ENCODE measurements at places on chromosomes 2 and 18.

- no peak for DNase-seq
Observed at GRCh38 chr18:61336766-61337165, 3.5 kb downstream of the CDH20 start.

DNA sequence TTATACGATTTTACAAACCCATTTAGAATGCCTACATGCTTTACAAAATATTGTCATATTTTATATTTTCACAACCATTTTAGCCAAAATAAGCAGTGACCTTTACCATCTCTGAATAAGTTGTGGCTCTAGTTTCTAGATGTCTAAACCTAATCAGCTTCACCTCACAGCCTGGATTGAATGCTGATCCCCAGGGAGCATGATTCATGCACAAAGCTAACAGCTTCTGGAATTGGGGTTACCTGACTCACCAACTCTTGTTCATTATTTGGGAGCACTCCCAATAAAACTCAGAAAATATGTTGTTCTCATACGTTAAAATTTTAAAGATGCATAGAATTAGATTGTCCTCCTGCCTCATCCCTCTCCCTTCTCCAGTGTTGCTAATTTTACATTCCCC lies 611.7 kb upstream of the NETO1 start:
- DNase-seq: no peak

- no peak for DNase-seq
Observed at GRCh38 chr2:187345338-187345737, 102.7 kb downstream of the CALCRL start.

GRCh38 chr2:109406301-109406700 lies 207.5 kb downstream of the SEPTIN10 start:
- DNase-seq: no peak

- DNase-seq: no peak
Observed at GRCh38 chr2:96389736-96390135, 54.2 kb downstream of the NCAPH start.

- no peak for DNase-seq
Observed at GRCh38 chr2:6224267-6224666, 532.1 kb downstream of the SOX11 start.

DNA sequence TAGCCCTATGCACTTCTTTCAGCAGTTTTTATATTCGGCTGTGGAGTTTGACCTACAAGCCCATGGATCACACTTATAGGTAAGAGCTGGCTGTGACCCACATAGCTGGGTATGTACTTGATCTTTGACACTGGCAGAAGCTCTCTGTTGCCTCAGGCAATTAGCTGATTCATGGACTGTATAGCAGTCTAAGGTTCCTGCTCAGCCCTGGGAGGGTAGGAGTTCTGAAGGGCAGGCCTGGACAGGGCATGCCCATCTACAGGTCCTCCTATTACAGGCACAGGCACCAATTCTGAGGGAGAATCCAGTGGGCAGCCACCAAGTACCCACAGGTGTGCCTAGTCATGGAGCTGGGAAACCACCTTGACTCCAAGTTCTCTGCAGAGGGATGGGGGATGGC lies 301.8 kb upstream of the GALNT5 start:
- no peak for DNase-seq

DNA sequence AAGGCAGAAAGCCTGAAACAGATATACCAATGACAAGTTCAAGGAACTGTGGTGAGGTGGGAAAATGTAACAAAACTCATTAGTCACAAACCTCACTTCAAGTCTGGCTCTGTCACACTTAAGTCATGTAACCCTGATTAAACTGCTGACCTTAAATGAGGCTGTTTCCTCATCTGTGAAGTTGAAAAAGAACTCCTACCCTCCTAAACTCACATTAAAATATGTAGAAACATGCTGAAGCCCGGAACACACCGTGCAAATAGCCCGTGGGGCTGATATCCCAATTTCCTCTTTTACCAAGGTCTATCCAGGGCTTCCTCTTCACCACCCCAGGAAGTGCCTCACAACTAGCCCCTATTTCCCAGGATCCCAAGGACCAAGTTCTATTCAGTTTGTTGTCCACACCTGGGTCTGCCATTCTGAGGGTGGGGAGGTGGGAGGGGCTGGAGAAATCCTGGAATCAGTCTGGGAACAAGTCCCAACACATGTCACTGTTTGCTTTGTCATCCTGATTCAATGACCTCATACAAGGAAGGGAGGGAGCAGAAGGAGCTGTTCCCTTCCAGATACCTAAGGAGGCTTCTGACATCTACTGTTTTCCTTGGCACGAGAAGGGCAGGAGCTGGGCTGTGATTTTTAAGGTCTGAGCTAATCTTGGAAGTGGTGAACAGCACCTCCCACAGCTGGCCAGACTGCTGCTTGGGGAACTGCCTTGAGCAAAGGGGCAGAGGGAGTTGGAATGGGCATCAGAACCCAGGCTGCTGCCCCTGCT lies 42.3 kb downstream of the SLC4A1AP start:
- peak; percentile 83 for DNase-seq

GRCh38 chr2:191249156-191249813 lies 4.1 kb downstream of the MYO1B start:
- DNase-seq: peak; percentile 69

DNA sequence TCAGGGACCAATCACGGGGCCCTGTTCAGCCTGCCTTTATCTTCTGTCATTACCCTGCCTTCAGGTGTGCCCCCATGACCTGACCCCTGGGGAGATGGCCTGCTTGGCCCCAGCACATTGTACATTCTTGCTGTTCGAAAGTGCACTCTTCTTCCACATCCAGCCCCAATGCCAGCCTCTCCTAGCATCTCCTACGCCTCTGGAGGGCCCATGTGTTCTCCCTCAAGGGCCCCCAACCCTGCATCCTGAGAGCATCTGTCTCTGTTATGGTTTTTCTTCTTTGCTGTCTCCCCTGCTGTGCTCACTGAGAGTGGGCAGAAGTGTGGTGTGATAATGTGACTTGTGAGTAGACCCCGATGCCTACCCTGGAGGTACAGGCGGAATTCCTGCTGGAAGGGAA lies 41.5 kb upstream of the OTOS start:
- no peak for DNase-seq

DNA sequence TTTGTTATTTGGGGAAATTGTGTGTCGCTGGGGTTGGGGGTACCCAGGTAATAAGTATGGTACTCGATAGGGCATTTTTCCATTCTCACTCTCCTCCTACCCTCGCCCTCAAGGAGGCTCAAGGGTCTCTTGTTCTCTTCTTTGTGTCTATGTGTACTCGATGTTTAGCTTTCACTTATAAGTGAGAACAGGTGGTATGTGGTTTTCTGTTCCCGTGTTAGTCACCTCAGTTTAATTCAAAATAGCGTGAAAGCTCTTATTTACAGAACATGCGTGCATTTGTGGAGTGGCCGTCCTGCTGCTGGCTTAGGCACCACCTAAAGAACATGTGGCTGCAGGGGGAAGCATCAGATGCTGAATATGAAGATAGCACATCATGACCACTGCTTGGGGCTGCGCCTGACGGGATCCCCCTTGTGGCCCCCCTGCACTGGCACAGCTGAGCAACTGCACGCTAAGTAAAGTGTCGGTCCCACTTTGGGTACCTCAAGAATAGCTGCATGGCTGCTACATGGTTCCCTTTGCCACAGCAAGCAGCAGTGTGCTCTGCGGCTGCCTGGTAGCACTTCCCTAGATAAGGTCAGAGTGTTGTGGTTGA lies 569.0 kb downstream of the DCDC2C start:
- DNase-seq: no peak

DNA sequence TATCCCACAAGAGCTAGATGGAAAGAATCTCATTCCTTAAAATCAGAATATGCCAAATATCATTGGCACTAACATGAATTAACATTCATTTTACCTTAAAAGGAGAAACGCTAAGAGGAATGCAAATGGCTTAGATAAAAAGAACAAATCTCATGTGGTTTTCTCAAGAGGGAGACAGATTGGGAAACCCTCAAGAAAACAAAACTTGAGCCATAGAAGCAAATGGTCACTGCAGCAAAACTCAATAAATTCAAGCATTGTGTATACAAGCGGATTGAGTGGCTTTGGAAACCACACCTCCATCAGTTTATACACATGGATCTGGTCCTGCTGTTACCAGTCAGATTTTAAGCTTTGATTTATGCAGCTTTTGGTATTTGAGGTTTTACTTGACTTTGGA lies 1331.8 kb upstream of the ZEB2 start:
- peak; percentile 29 for DNase-seq

GRCh38 chr2:127001751-127002150 lies 103.1 kb downstream of the TEX51 start:
- no peak for DNase-seq

GRCh38 chr2:130160131-130160530 lies 15.2 kb upstream of the CCDC74B start:
- DNase-seq: no peak

GRCh38 chr2:134021830-134022524 lies 231.9 kb upstream of the MGAT5 start:
- no peak for DNase-seq

GRCh38 chr2:200654823-200655222 lies 69.0 kb downstream of the AOX1 start:
- no peak for DNase-seq

GRCh38 chr2:83689402-83689801 lies 769.7 kb downstream of the SUCLG1 start:
- DNase-seq: no peak

DNA sequence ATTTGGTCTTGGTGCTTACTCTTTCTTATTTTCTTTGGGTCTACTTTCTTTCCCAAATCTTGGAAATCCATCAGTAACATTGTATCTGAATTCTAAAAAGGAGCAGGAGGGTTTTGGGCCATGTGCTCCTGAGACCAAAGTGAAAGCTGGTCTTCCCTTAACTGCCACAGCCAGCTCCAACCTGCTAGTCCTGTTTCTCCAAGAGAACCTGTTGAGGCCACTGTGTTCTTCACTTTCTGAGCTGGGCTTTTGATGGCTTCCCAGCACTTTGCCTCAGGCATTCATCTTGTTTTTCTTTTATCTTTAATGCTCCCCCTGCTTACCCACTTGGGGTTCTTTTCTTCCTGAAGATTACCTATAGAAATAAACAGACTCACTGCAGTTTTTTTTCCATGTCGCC lies 53.3 kb downstream of the ARHGAP28 start:
- DNase-seq: no peak

GRCh38 chr2:186972281-186972970 lies 123.5 kb upstream of the ZSWIM2 start:
- no peak for DNase-seq

- DNase-seq: no peak
Observed at GRCh38 chr2:240601061-240601830, 14.7 kb downstream of the CAPN10 start.

- peak; percentile 28 for DNase-seq
Observed at GRCh38 chr2:44342854-44343253, 18.4 kb downstream of the PREPL start.

DNA sequence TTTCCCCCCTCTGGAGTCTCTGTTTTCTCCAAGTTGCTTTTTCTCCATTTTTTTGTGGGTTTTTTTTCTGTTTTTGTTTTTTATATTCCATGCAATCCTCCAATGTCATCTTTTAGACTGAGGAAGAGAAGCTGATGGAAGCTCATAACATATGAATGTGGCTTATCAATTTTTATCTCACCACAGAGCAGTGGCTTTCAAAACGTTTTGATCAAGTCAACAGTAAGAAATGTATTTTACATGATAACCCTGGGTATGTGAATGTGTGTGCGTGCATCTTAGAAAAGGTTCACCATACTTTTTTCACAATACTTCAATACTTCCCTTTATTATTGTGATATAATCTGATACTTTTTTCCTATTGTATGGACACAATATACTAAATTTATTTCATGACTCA lies 64.6 kb upstream of the CDCA7 start:
- no peak for DNase-seq

DNA sequence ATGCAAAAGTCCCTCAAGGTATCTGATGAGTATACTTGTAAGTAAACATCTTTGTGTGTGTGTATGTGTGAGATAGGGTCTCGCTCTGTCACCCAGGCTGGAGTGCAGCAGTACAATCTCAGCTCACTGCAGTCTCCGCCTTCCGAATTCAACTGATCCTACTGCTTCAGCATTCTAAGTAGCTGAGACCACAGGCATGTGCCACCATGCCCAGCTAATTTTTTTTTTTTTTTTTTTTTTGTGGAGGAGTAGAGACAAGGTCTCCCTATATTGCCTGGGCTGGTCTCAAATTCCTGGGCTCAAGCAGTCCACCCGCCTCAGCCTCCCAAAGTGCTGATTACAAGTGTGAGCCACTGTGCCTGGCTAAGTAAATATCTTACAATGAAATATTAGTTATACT lies 23.2 kb downstream of the ADAM17 start:
- no peak for DNase-seq

- no peak for DNase-seq
Observed at GRCh38 chr2:58067001-58067400, 20.4 kb downstream of the VRK2 start.

- no peak for DNase-seq
Observed at GRCh38 chr18:11981192-11981542, at the start of gene IMPA2. Gene IMPA2, plus strand, starts transcription at chr18:11981507. Its CDS starts 163 bp downstream, at chr18:11981670.

DNA sequence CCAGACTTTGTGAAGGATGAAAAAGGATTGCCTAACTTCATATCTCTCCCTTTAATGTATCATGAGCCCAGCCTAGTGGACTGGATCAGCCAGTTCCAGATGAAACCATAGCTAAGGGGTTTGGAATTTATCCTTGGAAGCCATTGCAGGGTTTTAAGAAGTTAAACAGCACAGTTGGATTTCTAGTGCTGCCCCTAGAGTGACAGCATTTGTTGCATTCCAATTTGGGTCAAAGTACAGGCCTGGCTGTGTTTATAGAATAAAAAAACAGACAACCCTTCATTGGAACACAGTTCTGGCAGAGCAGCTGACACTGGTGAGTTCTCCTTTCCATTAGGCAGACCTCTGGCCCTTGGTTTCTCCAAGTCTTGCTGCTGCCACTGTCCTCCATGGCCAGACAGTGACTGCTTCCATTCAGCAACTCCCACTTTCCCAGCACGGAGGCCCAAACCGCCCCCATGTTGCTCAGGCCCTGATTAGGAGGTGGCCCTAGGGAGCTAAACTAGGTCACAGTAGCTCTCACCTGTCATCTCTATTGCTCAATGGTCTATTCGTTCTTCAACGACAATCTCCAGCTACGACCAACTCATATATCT lies 8.0 kb downstream of the GPR39 start:
- DNase-seq: peak; percentile 67

GRCh38 chr2:207624185-207625013 lies 795 bp downstream of the METTL21A start:
- peak; percentile 76 for DNase-seq

GRCh38 chr2:11213090-11213638 lies 57.9 kb downstream of the SLC66A3 start:
- DNase-seq: peak; percentile 51

- DNase-seq: peak; percentile 68
Observed at GRCh38 chr2:62895632-62896009, 155.0 kb upstream of the OTX1 start.

DNA sequence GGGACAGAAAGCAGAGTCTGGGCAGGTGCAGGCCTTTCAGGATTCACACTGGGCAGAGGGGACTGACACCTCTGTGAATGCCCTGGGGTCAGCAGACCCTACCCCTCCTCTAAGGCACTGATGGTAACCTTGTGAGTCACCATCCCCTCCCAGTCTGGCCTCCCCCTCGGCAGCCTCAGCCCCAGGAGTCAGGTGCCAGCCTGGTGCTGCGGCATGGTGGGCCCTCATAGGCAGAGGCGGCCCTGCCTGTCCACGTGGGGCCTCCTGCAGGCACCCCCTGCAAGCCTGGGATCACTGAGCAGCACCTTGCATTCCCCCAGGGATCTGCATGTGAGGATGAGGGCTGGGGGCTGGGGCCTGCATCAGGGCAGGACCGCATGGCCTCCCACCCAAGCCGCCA lies 4.8 kb upstream of the GPR17 start:
- no peak for DNase-seq
